ENCODE measurements at places on chromosomes 7 and 10.
A peak's percentile ranks its signal among the peaks of the same experiment; 100 is the strongest.

DNA sequence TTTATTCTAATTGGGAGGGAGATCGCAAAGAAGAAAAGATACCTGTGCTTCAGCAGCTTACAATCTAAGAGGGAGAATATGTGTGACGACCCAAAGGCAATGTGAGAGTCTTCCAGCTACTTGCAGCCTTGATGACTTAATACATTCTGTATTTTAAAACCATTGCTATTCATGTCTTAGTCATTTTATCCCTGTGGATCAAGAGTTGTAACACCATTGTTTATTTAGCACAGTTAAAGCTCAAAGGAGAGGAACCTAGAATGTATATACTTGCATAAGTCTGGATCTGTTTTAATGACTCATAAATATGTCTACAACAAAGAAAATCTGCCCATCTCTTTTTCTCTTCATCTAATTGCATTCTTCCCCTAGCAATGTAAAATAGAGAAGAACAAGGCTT is 117.9 kb upstream of the DLX6 start:
- DNase-seq: no peak
- H3K4me3 ChIP-seq: no peak overlapping the region
- no peak overlapping the region for H3K27ac ChIP-seq

- no peaks in the 10 kb centered on the region for H3K4me1 ChIP-seq
- H3K4me3 ChIP-seq: no peak overlapping the region
- H3K36me3 ChIP-seq: no peaks in the 10 kb centered on the region
- DNase-seq: no peak
- H3K27ac ChIP-seq: no peak overlapping the region
Measured at GRCh38 chr10:95451568-95452524, 109.3 kb downstream of the SORBS1 start.

DNA sequence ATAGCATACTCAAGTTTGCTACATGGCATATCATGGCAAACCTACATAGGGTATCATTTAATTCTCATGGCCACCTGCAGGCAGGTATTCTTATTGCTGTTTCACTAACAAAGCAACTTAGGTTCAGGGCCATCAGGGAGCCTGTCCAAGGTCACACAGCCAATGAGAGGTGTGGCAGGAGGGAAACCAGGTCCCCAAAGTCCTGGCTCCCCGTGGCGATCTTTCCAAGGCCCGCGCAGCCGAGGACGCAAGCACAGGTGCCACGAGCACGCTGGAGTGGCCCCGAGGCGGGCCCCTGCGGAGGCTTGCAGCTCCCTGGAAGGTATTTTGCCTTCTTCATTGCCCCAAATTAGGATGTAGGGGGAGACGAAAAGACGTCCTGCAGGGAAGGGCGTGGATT is 20.8 kb downstream of the PRKAG2 start:
- H3K27me3 ChIP-seq: no peaks in the 10 kb centered on the region
- no peak for DNase-seq
- no peaks in the 10 kb centered on the region for H3K4me1 ChIP-seq
- no peak overlapping the region for H3K4me3 ChIP-seq

DNA sequence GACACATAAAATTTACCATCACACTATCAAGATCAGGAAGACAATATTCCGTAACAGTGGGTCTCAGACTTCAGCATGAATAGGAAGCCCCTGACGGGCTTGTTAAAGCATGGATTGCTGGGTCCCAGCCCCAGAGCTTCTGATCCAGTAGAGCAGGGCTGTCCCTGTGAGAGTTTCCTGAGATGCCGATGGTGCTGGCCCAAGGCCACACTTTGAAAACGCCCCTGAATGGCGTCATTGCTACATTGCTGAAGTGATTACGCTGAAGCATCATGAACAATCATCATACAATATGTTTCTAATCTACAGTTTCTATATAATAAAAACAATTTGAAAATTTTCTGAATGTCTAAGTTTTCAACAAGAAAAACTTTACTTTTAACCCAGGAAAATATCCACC is 38.0 kb upstream of the TMEM72 start:
- H3K27me3 ChIP-seq: no peaks in the 10 kb centered on the region
- no peak for DNase-seq
- no peak overlapping the region for H3K27ac ChIP-seq

GRCh38 chr10:79310911-79311573 is 36.2 kb upstream of the PPIF start:
- H3K27ac ChIP-seq: no peak overlapping the region
- no peak for DNase-seq
- H3K4me1 ChIP-seq: no peaks in the 10 kb centered on the region

DNA sequence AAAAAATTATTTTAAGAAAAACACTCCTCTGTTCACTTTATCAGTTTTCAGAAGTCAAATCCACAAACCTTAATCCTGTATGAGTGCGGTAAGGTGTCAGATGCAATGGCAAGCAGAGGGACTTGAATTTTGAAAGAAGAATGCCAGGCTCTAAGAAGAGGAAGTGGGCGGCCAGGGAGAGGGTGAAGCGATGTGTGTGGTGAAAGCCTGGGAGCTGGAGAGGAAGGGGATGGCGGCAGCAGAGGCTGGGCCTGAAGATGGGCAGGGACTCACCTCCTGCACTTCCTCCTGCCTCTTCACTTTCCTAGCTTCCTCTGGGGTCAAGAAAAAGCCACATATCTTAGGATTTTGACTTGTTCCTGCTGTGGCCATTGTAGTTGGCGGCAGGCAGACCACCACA is 609.6 kb downstream of the PARD3 start:
- H3K4me1 ChIP-seq: no peaks in the 10 kb centered on the region
- no peak overlapping the region for H3K4me3 ChIP-seq
- DNase-seq: no peak
- H3K27me3 ChIP-seq: no peaks in the 10 kb centered on the region

- DNase-seq: no peak
- H3K4me1 ChIP-seq: no peaks in the 10 kb centered on the region
- no peak overlapping the region for H3K27ac ChIP-seq
- no peaks in the 10 kb centered on the region for H3K27me3 ChIP-seq
- no peaks in the 10 kb centered on the region for H3K36me3 ChIP-seq
Measured at GRCh38 chr7:52569151-52569550, 466.3 kb upstream of the POM121L12 start.

GRCh38 chr10:76675951-76676587 is 961.5 kb downstream of the KCNMA1 start:
- no peak overlapping the region for H3K4me3 ChIP-seq
- H3K4me1 ChIP-seq: no peaks in the 10 kb centered on the region
- no peaks in the 10 kb centered on the region for H3K36me3 ChIP-seq
- no peaks in the 10 kb centered on the region for H3K27me3 ChIP-seq

DNA sequence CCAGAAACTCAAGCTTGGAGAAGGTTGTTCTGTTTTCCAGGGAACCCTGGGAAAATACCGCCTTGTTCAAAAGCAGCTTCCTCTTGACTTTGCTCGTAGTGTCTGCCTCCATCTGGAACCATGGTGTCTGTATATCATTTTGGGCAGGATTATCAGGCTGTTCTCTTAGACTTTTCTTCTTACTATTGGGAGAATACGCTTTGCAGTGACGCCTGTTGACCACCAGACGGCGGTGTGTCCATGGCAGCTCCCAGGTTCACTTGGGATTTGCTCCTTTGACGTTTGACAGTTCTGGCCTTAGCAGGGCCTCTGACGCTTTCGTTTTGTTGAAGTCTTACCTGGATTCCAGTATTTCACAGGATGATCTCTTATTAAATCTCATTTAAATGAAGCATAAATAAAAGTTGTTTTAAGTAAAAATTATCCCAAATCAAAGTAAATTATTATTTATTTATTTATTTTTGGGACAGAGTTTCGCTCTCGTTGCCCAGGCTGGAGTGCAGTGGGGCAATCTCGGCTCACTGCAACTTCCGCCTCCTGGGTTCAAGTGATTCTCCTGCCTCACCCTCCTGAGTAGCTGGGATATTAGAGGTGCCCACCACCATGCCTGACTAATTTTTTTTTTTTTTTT is 41.8 kb upstream of the GJD4 start:
- no peaks in the 10 kb centered on the region for H3K36me3 ChIP-seq
- H3K27ac ChIP-seq: no peak overlapping the region
- no peak overlapping the region for H3K4me3 ChIP-seq
- DNase-seq: peak; percentile 66

DNA sequence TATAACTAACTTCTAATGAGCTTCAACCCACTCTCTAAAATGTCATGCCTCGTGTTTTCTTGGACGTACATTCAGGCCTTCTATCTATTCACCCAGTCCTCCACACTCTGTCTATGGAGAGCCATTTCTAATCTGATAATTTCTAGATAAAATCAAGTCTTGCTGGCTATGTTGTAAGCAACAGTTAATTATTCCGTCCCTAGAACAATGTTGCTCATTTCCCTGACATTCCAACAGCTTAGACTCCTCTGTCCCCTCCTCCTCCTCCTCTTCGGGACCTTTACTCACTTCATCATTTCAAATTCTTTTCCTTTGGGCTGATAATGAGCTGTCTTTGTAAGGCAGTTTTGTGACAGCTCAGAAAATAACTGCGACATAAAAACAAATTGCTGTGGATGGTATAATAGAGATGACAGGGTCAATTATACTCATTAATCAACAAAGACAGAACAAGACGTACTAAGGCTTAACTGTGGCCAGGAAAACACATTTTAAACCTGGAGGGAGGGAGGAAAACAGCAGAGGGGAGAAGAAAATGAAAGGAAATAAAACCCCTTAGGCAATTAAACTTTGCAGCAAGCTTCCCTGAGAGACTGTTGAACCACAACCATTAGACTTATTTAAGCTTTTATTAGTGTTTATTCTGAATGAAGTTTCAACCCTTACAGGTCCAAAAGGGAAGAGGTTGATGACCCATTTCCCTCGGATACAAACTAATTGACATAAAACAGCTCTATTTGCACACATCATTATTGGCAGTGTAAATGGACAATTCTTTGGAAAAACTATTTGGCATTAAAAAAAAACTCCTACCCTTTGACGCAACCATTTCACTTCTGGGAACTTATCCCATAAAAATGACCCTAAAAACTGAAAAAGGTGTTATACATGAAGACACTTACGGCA is 179.1 kb downstream of the SFMBT2 start:
- H3K27ac ChIP-seq: no peak overlapping the region
- H3K4me1 ChIP-seq: no peaks in the 10 kb centered on the region
- H3K36me3 ChIP-seq: no peaks in the 10 kb centered on the region
- no peak for DNase-seq
- no peak overlapping the region for H3K4me3 ChIP-seq

DNA sequence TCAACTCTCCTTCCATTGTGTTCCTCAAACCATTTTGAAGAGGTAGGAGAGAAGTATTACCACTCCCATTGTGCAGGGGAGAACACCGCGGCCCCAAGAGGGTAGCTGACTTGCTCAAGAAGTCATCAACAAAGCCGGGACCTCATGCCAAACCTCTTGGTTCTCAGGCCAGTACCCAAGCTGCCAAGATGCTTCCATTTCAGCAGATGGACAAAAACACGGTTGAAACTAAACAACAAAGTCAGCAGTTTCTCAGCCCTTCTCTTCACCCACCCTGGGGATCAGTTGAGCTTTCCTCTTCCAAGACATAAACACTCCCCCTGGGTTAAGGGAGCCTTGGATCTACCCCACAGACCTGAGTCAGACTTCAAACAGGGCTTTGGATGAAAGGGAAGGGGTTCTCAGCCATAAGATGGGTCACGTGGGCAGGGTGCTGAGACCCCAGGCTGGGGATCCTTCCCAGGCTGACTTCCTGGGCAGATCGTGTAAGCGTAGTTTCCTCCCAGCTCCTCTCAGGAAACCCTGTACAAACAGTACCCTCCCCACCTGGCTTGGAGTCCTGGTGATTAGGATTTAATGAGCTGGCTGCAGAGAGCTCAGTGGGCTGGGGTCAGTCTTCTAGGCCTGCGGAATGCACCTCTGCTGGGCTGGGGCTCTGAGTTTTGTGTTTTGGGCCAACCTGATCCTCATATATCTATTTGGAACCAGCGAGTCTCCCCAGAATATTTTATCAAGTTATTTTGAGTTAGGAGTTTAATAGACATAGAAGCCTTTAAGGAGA is 27.3 kb downstream of the EMX2 start:
- no peak overlapping the region for H3K27ac ChIP-seq
- no peaks in the 10 kb centered on the region for H3K4me1 ChIP-seq
- H3K36me3 ChIP-seq: no peaks in the 10 kb centered on the region
- no peak for DNase-seq
- H3K27me3 ChIP-seq: no peaks in the 10 kb centered on the region
- H3K4me3 ChIP-seq: no peak overlapping the region

DNA sequence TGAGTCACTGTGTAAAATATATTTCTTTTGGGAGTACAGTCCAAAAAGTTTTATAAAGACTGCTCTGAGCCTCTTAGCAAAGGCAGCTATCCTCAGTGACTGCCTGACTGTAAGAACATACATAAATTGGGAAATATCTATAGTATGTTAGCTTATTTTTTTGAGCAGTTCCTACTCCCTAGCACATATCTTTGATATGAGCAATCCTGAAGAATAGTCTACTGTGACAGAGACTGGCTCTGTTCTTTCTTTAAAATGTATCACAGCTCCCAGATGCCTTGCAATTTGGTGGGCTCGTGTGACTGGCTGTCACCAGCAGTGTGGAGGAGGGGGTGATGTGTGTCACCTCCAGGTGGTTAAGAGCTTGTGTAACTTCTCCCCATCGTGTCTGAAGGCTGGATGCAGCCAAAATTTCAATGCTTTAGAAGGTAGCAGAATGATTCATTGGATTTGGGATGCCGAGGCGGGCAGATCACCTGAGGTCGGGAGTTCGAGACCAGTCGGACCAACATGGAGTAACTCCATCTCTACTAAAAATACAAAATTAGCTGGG is 47.9 kb downstream of the MTERF1 start:
- H3K36me3 ChIP-seq: no peaks in the 10 kb centered on the region
- DNase-seq: no peak
- no peaks in the 10 kb centered on the region for H3K27me3 ChIP-seq
- H3K4me3 ChIP-seq: no peak overlapping the region
- H3K4me1 ChIP-seq: no peaks in the 10 kb centered on the region

DNA sequence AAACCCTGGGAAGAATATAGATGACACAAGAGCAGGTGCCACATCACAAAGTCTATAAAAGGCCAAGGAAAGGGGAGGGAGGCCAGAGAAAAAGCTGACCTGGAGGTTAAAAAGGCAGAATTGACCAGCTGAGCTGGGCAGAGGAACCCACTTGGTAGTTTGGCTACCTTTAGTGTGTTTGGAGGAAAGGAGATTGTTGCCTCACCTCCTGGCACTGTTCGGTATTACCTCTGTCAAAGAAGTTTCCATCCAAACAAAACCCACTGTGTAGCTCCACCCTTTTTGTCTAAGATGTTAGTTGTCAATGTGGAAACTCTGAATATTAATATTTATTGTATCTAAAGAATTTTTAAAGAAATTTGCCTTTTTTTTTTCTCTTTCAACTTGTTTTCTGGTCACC is 23.4 kb downstream of the ENTPD7 start:
- no peaks in the 10 kb centered on the region for H3K36me3 ChIP-seq
- H3K4me1 ChIP-seq: no peaks in the 10 kb centered on the region
- no peak overlapping the region for H3K27ac ChIP-seq
- no peak overlapping the region for H3K4me3 ChIP-seq

GRCh38 chr7:127988751-127989150 is 42.5 kb downstream of the LRRC4 start:
- peaks cover 3% of the 10 kb centered on the region for H3K4me1 ChIP-seq
- no peak overlapping the region for H3K27ac ChIP-seq
- no peaks in the 10 kb centered on the region for H3K27me3 ChIP-seq
- no peak for DNase-seq
- H3K36me3 ChIP-seq: no peaks in the 10 kb centered on the region
- no peak overlapping the region for H3K4me3 ChIP-seq
